ENCODE measurements at places on chromosomes 7 and 10.

DNA sequence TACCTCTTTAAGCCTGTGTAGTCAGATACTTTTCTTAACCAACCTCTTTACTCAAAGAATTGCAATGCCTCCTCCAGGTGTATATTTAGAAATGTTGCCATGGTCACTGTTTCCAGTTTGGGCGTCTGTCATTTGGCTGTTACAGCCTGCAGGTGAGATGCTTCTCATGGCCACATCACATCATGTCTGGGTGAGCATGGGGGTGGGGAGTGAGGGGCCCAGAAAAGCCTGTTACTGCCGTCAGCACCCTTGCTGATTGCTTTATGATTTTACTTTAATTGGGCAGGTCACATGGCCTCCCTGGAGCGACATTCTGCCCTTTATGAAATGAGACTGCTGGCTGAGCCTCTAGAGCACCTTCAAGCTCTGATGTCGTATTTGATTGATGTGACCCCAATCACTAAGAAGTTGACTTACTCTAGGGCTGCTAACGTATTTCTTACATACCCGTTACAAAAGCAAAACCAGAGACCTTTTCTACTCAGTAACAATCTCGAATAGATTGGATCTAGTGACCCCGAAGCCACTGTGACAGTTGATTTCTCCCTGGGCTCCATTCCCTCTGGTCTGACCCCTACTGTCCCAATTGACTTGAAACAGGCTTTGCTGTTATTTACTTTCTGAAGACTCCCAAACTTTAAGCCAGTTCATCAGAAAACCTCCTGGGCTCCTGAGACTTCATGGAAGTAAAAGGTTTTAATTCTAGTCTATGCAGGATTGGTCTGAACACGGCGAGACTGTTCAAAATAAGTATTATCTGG is 60.7 kb downstream of the OTUD1 start:
- no peak for DNase-seq

GRCh38 chr10:132183046-132183445 is 3.7 kb upstream of the DPYSL4 start:
- DNase-seq = no peak

DNA sequence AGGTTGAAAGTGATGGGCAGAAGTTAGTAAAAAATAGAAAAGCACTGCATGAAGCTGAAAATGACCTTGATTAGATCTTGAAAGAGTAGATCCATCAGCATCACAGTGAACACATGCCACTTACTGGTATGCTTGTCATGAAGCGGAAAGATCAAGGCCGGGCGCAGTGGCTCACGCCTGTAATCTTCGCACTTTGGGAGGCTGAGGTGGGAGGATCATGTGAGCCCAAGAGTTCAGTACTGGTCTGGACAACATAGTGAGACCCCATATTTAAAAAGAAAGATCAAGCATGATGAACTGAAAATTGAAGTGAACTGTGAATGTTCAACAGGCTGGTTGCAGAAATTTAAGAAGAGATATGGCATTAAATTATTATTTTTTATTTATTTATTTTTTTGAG is 18.0 kb downstream of the LCOR start:
- no peak for DNase-seq

GRCh38 chr7:4861673-4862072 is at the start of gene PAPOLB:
Gene PAPOLB, minus strand, starts transcription at chr7:4862030. Its CDS starts 220 bp downstream, at chr7:4861810.
- DNase-seq = no peak

DNA sequence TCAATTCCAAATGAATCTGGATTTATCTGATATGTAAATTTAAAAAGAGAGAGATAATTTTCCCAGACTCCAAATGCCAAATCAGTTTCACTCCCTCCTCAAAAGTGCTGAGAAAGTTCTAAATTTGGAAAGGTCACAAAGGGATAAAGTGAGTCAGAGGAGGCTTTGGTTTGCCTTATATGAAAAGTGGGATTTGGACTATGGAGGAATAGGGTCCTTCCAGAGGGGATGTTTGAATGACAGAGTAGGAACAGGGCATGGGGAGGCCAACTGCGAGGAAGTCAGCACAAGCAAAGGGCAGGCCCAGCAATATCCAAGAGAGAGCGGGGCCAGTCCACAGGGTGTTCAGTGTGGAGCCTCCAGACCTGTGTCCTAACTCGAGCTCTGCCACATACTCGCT is 9.8 kb upstream of the FAS start:
- no peak for DNase-seq

GRCh38 chr10:35425595-35425994 is 89.3 kb downstream of the CCNY start:
- DNase-seq = no peak

All from GM19239 (cell line).